Panc1 (cell line): ENCODE measurements at places on chromosomes 13 and 19. TPM values are rescaled to one million over a fixed set of nuclear protein-coding genes. Genes with fewer than 3 reads are reported as not detected.

DNA sequence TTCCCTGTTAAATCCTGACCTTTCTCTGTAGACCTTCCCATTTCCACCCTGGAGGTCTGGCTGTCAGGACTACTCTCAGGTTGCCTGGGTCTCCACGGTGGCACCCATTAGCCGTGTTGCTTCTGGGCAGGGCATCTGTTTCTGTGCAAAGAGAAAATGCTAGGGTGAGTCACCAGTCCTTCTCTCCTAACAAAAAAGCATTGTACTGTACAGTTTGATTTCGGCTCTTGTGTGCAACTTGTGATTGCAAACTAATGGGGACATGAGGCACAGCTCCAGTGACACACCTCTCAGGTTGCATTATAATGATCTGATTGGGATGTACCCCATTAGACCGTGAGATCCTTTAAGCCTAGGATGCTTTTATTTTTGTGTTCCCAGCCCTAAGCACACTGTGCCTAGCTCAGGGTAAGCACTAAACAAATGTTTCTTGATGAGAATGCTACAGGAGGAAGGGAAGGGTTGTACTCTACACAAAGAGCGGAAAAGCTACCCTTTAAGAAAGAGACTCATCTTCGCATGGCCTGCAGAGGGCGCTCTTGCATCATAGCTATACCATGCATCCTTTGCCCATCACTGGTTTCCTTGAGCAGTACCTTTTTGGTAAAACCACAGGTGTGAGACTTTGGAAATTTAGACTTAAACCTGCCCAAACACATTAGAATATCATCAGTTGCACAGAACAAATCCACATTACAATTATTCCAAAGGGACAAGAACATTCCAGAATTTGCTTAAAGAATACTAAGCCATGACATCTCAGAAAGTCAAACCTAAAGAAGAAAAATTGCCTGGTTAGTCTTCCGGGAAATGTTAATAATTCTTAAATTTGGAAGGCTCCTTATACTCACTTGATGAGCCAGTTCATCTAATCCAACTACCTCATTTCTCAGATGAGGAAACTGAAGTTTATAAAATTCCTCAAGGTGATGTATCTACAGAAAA, 20.3 kb upstream of the TRIM13 start:
- H3K4me1 ChIP-seq, result no peaks in the 10 kb centered on the region
- no peak overlapping the region for H3K27ac ChIP-seq
- no peak overlapping the region for H3K4me3 ChIP-seq

DNA sequence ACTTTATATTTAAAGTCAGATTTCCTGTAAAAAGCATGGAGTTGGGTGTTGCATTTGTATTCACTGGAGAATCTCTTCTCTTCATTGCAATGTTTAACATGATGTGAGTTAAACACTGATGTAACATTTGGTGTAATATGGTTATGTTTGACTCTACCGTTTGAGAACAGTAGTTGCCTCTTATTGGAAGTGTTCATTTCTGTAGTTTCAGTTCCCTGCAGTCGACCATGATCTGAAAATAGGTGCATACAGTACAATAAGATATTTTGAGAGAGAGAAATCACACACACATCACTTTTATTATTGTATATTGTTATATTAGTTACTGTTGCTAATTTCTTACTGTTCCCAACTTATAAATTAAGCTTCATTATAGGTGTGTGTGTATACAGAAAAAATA, 105.2 kb upstream of the SPACA7 start:
- no peak for DNase-seq
- H3K27ac ChIP-seq, result no peak overlapping the region
- no peak overlapping the region for H3K4me3 ChIP-seq
- H3K27me3 ChIP-seq, result no peaks in the 10 kb centered on the region

DNA sequence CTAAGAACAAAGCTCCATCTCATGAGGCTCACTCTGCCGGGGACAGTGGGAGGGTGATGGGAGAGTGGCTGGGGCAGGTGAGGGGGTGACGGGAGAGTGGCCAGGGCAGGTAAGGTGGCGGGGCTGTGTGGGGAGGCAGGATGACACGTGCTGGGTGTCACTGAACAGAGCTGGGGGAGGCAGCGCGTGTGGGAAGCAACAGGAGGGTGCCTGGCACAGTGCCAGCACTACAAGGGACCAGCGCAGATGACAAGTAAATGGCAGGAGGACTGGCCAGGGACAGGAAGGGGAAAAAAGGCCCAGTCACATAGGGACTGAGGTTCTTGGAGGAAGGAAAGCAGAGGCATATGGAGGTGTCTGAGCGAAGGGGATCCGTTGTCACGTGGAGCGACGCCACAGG, 129.9 kb downstream of the RNF17 start:
- H3K27ac ChIP-seq, result no peak overlapping the region
- DNase-seq, result no peak
- no peaks in the 10 kb centered on the region for H3K27me3 ChIP-seq
- H3K4me3 ChIP-seq, result no peak overlapping the region
- no peaks in the 10 kb centered on the region for H3K4me1 ChIP-seq

GRCh38 chr13:40756042-40756441, 14.9 kb downstream of the MRPS31 start:
- H3K27ac ChIP-seq, result no peak overlapping the region
- H3K4me1 ChIP-seq, result no peaks in the 10 kb centered on the region
- H3K4me3 ChIP-seq, result no peak overlapping the region
- H3K36me3 ChIP-seq, result peaks cover 2% of the 10 kb centered on the region; the same call in 1 of the 2 replicates

DNA sequence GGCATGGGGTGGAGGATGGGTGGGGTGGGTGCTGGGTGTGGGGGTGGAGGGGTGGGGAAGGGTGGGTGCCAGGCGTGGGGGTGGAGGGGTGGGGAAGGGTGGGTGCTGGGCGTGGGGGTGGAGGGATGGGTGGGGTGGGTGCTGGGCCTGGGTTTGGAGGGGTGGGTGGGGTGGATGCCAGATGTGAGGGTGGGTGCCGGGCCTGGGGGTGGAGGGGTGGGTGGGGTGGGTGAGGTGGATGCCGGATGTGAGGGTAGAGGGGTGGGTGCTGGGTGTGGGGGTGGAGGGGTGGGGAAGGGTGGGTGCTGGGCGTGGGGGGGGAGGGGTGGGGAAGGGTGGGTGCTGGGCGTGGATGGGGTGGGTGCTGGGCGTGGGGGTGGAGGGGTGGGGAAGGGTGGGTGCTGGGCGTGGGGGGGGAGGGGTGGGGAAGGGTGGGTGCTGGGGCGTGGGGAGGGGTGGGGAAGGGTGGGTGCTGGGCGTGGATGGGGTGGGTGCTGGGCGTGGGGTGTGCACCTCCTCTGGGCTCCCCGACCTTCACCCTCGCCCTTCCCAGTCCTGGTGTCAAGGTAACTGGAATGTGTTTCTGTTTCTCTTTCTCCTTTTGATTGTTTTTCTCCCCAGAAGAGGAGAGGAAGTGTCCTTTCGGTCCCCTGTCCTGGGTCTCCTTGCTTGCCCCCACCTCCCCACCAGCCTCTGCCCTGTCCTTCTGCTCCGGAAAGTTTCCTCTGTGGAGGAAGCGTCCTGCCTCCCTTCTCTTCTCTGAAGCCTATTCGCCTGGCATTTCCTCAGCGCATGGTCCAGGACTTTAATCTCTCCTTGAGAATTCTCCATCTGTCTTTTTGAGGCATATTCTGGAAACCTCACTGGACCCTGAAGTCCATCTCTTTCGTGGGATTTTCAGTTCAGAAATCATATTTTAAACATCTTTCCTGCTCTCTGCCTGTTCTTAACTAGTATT, 22.9 kb upstream of the CFAP97D2 start:
- DNase-seq, result no peak
- H3K4me3 ChIP-seq, result peak overlapping the region; percentile 35

DNA sequence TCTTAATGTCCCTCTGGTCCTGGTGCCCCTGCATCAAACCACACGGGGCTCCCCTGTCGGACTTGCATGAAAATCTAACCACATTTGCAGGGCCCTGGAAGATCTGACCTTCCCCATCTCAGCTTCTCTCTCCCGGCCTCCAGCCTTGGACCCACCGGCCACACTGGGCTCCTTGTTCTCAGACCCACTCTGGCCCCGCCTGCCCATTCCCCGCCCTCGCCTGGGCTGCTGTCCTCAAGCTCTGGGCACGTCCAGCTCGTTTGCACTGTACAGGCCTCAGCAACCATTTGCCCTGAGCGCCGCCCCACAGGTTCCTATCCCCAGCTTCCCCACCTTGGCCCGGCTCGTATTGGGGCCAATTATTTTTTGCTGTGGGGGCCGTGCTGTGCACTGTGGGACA, 10.5 kb downstream of the MYO9B start:
- H3K27me3 ChIP-seq, result no peaks in the 10 kb centered on the region
- no peak overlapping the region for H3K27ac ChIP-seq
- H3K36me3 ChIP-seq, result no peaks in the 10 kb centered on the region
- peaks cover 8% of the 10 kb centered on the region for H3K4me1 ChIP-seq

GRCh38 chr13:64553411-64554129, 2676.6 kb downstream of the PCDH9 start:
- no peaks in the 10 kb centered on the region for H3K4me1 ChIP-seq
- no peak overlapping the region for H3K4me3 ChIP-seq
- H3K27ac ChIP-seq, result no peak overlapping the region

- no peaks in the 10 kb centered on the region for H3K27me3 ChIP-seq
- no peaks in the 10 kb centered on the region for H3K4me1 ChIP-seq
- H3K4me3 ChIP-seq, result no peak overlapping the region
Observed at GRCh38 chr13:97802213-97802612, 151.3 kb upstream of the IPO5 start.

GRCh38 chr19:33905937-33906577, 109.4 kb downstream of the KCTD15 start:
- peak overlapping the region; percentile 71 for H3K27ac ChIP-seq
- H3K4me1 ChIP-seq, result peaks cover 15% of the 10 kb centered on the region; the same call in 1 of the 2 replicates
- H3K36me3 ChIP-seq, result no peaks in the 10 kb centered on the region
- DNase-seq, result no peak

DNA sequence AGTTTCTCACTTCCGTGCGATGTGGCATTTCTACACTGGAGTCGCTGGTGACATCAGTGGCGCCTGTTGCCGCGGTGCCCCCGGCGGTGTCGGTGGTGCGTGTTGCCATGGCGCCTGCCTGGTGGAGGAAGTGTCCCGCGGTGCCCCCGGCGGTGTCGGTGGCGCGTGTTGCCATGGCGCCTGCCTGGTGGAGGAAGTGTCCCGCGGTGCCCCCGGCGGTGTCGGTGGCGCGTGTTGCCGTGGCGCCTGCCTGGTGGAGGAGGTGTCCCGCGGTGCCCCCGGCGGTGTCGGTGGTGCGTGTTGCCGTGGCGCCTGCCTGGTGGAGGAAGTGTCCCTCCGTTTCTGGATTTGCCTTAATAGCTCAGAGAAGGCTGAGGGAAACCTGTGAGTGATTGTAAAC, 127.6 kb downstream of the KDM4B start:
- DNase-seq, result no peak
- H3K4me1 ChIP-seq, result no peaks in the 10 kb centered on the region
- no peak overlapping the region for H3K27ac ChIP-seq
- no peaks in the 10 kb centered on the region for H3K36me3 ChIP-seq
- H3K4me3 ChIP-seq, result no peak overlapping the region

DNA sequence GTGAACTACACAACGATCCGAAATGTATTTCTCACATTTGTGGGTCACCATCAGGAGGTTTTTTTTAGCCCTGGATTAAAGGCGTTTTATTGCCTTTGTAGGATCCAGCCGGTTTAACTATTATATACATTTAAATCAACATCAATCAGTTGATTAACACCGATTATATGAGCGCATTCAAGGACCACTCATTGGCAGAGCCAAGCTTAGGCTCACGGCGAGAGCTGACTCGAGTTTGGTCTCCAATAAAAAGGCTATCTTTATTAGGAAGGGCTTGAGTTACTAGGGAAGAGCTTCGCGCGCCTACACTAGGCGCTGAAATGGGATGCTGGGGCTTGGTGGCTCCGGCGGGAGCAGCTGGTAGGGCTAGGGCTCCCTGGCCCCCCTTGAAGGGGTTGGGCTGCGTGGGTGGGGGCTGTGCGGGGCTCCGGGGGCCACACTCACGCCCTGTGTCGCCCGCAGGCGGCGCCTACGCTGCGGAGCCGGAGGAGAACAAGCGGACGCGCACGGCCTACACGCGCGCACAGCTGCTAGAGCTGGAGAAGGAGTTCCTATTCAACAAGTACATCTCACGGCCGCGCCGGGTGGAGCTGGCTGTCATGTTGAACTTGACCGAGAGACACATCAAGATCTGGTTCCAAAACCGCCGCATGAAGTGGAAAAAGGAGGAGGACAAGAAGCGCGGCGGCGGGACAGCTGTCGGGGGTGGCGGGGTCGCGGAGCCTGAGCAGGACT, 4.2 kb downstream of the PDX1 start:
- no peaks in the 10 kb centered on the region for H3K27me3 ChIP-seq
- no peak overlapping the region for H3K27ac ChIP-seq
- 0 out of 2 replicates have a peak, but pooled peaks cover 3% of the 10 kb centered on the region for H3K4me1 ChIP-seq

- H3K4me1 ChIP-seq, result no peaks in the 10 kb centered on the region
- no peak overlapping the region for H3K4me3 ChIP-seq
- peak; percentile 12 for DNase-seq
- no peaks in the 10 kb centered on the region for H3K27me3 ChIP-seq
- no peak overlapping the region for H3K27ac ChIP-seq
Observed at GRCh38 chr13:47499358-47500150, 501.5 kb downstream of the SUCLA2 start.

- no peaks in the 10 kb centered on the region for H3K27me3 ChIP-seq
- H3K4me3 ChIP-seq, result no peak overlapping the region
- no peaks in the 10 kb centered on the region for H3K36me3 ChIP-seq
Observed at GRCh38 chr19:5867201-5868136, 2.9 kb downstream of the FUT5 start.

GRCh38 chr19:56066152-56067023, 54.7 kb downstream of the ZNF787 start:
- H3K27ac ChIP-seq, result no peak overlapping the region
- peak; percentile 41 for DNase-seq
- H3K36me3 ChIP-seq, result no peaks in the 10 kb centered on the region

- H3K27me3 ChIP-seq, result no peaks in the 10 kb centered on the region
- H3K36me3 ChIP-seq, result no peaks in the 10 kb centered on the region
Observed at GRCh38 chr13:22061806-22062391, 391.0 kb downstream of the FGF9 start.

DNA sequence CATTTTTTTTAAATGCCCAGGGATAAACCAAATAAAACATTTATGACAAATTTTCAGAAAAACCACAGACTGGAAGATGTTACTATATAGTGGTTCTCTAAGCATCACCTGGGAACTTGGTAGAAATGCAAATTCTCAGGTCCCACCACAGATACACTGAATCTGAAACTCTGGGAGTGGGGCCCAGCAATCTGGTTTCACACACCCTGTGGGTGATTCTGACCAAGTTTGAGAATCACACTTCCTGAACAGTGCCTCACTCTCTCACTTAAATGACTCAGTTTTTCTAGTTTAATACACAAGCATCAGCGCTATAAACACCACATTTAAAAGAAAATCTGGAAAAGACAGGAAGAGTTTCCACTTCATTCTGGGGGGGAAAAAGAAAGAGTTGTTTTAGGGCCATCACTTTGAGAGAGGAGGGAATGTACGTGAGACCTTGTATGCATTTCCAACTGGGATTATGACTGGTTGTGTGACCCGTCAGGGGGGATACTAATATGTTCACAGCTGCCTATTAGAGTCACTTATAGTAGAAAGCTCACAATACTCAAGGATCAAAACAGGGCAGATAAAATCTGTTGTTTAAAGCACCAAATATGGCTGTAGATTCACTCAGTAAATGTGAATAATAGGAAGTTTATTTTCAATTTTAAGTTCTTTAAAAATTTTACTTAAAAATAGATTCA, 567.7 kb downstream of the GPC6 start:
- H3K4me1 ChIP-seq, result no peaks in the 10 kb centered on the region
- no peak for DNase-seq
- no peaks in the 10 kb centered on the region for H3K36me3 ChIP-seq
- no peak overlapping the region for H3K27ac ChIP-seq

- no peak for DNase-seq
- H3K27ac ChIP-seq, result no peak overlapping the region
- no peaks in the 10 kb centered on the region for H3K27me3 ChIP-seq
- H3K36me3 ChIP-seq, result no peaks in the 10 kb centered on the region
Observed at GRCh38 chr19:45311621-45312020, 11.1 kb downstream of the CKM start.

Gene ELSPBP1
- not detected for total RNA-seq

Gene HIF3A
- not detected for total RNA-seq

Gene CYP4F8
- not detected for total RNA-seq

Gene FGF22
- 0.72 TPM for total RNA-seq

Gene KCNRG
- total RNA-seq, result 0.31 TPM
